ENCODE measurements at places on chromosomes 11 and 22.

DNA sequence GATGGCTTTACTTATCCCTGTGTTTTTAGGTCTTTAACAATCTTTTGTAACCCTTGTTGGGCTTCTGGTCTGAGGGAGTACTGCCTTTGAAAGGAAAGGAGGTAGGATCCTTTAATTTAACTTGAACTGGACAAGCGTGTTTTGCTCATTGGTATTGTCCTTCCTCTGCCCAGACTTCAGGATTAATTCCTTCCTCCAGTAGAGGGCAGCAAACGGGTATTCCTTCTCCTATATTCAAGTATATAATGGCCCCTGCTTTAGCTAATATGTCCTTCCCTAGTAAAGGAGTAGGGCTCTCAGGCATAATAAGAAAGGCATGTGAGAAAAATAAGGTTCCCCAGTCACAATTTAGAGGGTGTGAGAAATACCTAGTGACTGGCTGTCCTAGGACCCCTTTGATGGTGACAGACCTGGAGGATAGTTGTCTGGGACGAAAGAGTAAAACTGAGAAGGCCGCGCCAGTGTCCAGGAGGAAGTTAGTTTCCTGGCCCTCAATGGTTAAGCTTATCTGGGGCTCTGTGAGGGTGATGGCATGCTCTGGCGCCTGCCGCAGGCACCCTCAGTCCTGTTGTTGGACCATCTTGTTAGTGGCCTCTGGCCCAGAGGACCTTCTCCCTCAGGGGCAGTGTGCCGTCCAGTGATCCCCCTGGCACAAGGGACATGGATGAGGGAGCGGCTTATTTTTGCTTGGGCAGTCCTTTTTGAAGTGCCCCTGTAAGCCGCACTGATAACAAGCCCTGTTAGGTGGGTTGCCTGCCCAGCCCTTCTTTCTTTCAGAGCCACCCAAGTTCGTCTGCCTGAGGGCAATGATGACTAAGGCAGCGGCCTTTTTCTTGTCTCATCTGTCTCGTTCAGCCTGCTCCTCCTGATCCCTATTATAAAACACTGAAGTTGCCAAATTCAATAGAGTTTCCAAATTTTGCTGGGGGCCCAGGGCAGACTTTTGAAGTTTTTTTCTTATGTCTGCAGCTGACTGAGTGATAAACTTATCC is 51.8 kb downstream of the C11orf71 start:
- peak; percentile 79 for DNase-seq

- DNase-seq, result no peak
Observed at GRCh38 chr11:113643006-113643585, 63.0 kb downstream of the TMPRSS5 start.

- no peak for DNase-seq
Observed at GRCh38 chr11:106101370-106101769, 23.9 kb downstream of the AASDHPPT start.

- peak; percentile 76 for DNase-seq
Observed at GRCh38 chr11:124920870-124921609, 2.0 kb downstream of the HEPN1 start.

GRCh38 chr22:37905534-37906363 is at the start of gene MICALL1:
Gene MICALL1 (plus strand): TSS chr22:37906297. CDS start chr22:37906423, 126 bp downstream.
- DNase-seq, result peak; percentile 73

DNA sequence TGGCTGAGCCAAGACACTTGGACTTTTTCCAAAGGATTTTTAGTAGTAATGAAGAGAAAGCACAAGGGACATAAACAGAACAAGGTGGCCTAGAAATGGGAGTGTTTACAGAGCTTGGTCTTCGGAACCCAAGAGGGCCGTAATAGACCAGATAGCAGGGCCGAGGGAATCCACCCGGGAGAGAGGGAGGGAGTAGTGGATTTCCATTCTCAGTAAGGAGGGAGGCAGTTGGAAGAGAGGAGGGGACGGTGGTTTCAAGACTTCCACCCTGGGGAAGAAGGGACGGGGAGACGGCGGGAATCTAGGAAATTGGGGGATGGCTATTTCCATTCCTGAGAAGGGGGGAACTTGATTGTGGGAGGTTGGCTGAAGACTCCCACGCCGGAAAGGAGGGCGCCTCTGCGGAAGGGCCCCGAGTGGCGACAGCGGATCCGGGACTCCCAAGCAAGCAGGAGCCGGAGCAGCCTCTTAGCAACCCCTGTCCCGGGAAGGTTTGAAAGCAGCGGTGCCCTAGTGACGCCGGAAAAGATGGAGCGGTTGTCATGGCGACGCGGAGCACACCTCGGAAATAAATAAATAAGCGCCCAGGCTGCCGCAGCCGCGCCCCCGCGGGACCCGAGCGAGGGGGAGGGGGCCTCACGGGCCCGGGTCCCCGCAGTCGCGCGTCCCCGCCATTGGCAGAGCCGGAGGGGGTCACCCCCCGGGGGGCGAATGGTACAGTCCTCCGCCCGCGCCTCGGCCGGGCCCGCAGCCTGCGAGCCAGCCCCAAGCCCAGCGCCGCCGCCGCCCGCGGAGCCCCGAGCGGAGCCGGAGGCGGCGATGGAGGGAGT is 31.6 kb downstream of the EIF3F start:
- DNase-seq, result peak; percentile 62

GRCh38 chr22:39188809-39189208 is 36.3 kb upstream of the CBX7 start:
- DNase-seq, result no peak

- DNase-seq, result peak; percentile 32
Observed at GRCh38 chr11:84384731-84385130, 1098.6 kb upstream of the CCDC90B start.

DNA sequence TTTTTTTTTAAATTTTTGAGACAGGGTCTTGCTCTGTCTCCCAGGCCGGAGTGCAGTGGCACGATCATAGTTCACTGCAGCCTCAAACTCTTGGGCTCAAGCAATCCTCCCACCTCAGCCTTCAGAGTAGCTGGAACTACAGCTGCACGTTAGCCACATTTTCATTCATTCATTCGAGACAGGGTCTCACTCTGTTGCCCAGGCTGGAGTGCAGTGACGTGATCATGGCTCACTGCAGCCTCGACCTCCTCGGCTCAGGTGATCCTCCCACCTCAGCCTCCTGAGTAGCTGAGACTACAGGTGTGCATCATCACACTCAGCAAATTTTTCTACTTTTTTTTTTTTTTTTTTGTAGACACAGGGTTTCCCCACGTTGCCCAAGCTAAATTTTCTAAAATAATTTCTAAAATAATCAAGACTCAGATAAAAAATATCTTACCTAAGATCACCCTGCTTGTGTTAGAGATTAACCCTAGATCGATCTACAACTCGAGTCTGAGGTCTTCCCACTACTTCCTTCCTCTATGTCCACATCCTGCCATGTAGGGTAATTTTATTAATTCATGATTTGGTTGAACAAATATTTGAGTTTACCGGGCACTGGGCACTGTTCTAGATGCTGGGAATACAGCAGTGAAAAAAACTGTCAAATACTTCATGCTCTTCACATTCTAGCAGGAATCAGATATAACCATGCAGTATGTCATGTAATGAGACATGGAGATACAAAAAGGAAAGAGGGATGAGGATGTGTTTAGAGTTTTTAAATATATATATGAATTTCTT is 15.1 kb downstream of the EIF4G2 start:
- DNase-seq, result no peak

GRCh38 chr11:7603031-7603781 is 70.1 kb downstream of the CYB5R2 start:
- DNase-seq, result no peak

DNA sequence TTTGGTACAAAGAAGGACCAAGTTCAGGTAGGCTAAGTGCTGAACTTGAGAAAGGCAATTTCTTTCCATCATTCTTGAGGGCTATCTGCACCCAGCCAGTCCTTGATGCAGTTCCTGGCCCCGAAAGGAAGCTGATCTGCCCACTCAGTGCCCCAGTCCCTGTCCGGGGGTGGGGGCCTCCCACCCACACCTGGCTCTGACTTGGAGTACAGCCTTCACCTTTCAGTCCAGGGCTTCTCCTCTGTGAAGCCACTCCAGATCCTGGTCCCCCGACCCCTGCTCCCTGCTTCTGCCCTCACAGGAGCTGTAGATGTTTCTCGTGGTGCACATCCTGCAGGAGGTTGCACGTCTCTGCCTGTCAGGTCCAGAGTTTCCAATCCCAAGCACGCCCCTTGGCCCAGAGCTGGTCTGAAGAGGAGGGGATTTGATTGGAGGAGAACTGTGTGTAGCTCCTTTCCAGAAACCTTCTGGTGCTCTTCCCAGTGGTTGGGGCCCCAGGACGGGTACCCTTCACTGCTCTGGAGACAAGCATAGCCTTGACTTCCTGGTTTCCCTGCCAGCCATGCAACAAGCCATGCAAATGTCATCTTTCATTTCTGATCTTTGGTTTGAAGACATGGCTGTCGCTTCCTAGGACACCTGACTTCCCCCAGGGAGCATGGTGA is 75.3 kb downstream of the BCR start:
- DNase-seq, result no peak

- DNase-seq, result no peak
Observed at GRCh38 chr11:75035911-75036565, 47.3 kb downstream of the NEU3 start.

- no peak for DNase-seq
Observed at GRCh38 chr11:94459576-94459975, 34.1 kb downstream of the MRE11 start.

DNA sequence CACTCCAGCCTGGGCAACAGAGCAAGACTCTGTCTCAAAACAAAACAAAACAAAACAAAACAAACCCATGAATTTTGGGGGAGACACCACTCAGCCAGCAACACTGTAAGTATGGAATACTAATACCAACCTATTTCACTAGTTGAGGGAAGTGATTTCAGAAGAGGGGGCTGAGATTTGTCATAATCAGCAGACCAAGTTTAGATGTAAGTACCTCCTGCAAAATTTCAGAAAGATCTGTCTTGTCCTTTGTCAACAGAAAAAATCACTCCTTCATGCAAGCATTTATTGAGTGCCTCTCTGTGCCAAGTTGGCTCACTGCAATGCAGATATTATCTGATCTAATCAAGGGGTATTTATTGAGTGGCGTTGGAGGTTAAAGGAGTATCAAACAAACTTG is 23.4 kb upstream of the ADA2 start:
- DNase-seq, result no peak

- peak; percentile 57 for DNase-seq
Observed at GRCh38 chr11:9219572-9219971, 45.6 kb downstream of the DENND5A start.

DNA sequence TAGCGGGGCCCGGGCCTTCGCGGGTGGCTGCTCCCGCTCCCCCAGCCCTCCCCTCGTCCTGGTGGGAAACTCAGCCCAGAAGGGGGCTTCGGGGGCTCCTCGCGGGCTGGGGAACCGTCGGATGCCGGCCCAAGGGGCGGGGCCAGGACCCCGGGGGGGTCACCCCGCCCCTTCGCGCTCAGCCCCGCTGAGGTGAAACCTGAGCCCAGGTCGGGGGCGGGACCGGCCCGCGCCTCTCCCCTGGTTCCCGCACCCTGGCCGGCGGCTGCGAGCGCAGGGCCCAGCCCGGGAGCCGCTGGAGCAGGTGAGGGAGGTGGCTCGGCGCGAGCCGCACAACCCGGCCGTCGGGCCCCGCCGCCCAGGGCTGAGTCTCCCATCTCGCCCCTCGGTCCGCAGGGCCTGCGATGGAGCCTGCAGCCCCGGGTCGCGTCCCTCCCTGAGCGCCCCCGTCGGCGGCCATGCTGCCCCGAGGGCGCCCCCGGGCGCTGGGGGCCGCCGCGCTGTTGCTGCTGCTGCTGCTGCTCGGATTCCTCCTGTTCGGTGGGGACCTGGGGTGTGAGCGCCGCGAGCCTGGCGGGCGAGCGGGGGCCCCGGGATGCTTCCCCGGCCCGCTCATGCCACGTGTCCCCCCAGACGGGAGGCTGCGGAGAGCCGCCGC is at the start of gene LARGE2:
TSS of gene LARGE2 (plus strand) at position 232 of the 658 bp plus-strand sequence. CDS start at position 459, 227 bp downstream.
- DNase-seq, result no peak

GRCh38 chr11:93494357-93494756 is 48.8 kb downstream of the SMCO4 start:
- DNase-seq, result no peak

- DNase-seq, result no peak
Observed at GRCh38 chr11:116972691-116973090, 125.5 kb downstream of the SIK3 start.

GRCh38 chr11:62542111-62542745 is 4.4 kb downstream of the AHNAK start:
- DNase-seq, result no peak

- peak; percentile 81 for DNase-seq
Observed at GRCh38 chr11:62593434-62594044, 2.2 kb upstream of the TUT1 start.

- DNase-seq, result peak; percentile 60
Observed at GRCh38 chr22:36409911-36410756, 22.4 kb upstream of the MYH9 start.

- no peak for DNase-seq
Observed at GRCh38 chr22:23384431-23384830, 195.7 kb downstream of the IGLL1 start.

DNA sequence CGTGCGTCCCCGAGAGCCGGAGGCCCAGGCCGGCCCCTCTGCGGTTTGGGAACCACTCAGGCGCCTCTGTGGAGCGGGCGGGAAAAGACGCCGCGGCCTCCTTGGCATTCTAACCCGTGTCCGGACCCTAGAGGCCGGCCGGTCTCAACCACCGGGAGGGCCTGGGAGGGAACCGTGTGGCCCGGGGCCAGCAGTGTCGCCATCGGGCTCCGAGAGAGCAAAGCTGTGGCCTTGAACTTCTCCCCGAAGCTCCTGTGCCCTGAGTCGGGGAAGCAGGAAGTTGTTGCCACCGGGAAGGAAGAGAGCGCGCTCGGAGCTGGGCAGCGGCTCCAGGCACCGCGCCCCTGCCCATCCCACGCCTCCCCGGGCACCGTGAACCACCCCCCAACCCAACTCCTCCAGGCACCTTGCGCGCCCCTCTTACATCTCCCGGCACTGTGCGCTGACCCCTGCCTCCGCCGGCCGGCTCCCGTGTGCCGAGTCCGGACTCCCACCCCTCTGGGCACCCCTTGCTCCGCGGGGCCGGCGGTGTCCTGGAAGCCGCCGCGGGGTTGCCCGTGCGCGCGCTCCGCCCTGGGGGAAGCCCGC is 80.0 kb upstream of the PPARA start:
- peak; percentile 63 for DNase-seq

DNA sequence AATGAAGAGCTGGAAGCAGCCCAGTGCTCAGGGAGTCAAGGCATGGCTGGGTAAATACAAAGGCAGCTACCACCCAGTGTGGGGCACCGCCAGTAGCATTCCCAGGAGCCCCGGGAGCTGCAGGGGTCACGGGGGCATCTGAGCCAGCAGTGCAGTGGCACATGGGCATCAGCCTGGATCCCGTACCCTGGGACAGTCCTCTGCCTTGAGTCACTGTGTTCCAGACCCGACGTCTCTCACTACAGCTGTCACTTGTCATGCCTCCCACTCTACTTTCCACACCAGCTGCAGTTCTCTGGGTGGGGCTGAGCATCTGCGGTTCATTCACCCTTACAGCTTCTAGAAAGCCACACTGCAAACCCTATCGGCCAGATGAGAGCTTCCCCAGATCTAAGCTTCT is 29.6 kb downstream of the DHCR7 start:
- no peak for DNase-seq

GRCh38 chr11:104529213-104529612 is 365.3 kb upstream of the PDGFD start:
- no peak for DNase-seq

- peak; percentile 83 for DNase-seq
Observed at GRCh38 chr11:112588252-112588694, 327.6 kb upstream of the PLET1 start.

All from fibroblast of villous mesenchyme (primary cell).